EH (cell line): ENCODE measurements at places on chromosomes 6 and 20.

- DNase-seq, result no peak
Observed at GRCh38 chr6:20292905-20293304, 80.6 kb upstream of the MBOAT1 start.

DNA sequence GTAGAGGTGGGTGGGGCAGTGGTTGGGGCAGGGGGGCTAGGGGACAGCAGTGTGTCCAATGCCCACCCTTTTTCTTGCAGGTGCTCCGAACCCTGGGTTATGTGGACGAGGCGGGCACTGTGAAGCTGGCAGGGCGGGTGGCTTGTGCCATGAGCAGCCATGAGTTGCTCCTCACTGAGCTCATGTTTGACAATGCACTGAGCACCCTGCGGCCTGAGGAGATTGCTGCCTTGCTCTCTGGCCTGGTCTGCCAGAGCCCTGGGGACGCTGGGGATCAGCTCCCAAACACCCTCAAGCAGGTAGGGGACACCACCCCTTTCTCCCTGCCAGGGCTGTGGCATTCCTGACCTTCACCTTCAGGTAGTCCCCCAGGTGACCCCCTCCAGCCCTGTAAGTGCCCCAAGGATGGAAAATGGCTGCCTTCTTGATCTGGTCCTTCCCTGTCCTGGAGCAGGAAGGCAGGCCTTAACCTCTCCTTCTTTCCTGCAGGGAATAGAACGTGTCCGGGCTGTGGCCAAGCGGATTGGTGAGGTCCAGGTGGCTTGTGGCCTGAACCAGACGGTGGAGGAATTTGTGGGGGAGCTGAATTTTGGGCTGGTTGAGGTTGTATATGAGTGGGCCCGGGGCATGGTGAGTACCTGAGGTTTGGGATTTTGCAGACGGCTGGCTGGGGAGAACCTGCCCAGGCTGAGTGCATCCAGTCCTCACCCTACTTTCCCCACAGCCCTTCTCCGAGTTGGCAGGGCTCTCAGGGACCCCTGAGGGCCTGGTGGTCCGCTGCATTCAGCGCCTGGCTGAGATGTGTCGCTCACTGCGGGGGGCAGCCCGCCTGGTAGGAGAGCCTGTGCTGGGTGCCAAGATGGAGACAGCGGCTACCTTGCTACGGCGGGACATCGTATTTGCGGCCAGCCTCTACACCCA is 2.9 kb downstream of the DXO start:
- no peak for DNase-seq

DNA sequence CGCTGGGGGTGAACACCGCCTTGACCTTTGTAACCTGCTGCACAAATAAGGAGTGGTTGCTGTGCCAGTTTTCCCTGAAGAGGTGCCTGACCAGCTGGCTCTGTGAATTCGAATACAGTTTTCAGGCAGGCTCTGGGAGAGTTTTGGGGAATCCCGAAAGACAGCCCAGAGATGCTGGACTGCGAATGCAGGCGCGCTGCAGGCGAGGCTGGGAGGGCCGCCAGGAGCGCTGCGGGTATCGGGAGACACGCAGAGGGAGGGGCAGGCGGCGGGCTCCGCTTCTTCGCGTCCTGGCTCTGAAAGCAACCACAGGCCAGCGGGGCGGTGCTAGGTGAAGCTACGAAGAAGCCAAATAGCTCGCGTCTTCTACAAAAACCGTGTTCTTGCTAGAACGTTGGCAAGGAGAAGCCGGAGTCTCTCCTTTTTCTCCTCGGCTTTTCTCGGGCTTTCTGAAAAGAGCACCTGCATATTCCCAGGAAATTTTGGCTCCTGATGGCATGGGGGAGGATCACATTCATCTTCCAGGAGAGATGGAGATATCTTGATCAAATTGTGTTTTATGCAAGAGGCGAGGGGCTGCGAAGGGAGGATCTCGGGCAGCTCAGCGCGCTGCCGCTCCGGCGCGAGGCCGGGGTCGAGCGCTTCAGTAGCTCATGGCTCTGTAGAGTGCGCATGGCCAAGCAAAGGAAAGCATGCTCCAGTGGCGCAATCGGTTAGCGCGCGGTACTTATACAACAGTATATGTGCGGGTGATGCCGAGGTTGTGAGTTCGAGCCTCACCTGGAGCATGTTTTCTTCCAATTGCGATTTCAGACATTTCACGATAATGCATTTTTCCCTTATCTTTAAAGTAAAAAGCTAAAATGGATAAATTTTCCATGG is 158.1 kb upstream of the ZNF184 start:
- DNase-seq, result peak; percentile 28

GRCh38 chr6:43264599-43265145 is 21.4 kb downstream of the TTBK1 start:
- DNase-seq, result no peak

- peak; percentile 54 for DNase-seq
Observed at GRCh38 chr6:35178932-35179832, 34.6 kb upstream of the SCUBE3 start.

- no peak for DNase-seq
Observed at GRCh38 chr6:45163952-45164766, 164.0 kb upstream of the RUNX2 start.

DNA sequence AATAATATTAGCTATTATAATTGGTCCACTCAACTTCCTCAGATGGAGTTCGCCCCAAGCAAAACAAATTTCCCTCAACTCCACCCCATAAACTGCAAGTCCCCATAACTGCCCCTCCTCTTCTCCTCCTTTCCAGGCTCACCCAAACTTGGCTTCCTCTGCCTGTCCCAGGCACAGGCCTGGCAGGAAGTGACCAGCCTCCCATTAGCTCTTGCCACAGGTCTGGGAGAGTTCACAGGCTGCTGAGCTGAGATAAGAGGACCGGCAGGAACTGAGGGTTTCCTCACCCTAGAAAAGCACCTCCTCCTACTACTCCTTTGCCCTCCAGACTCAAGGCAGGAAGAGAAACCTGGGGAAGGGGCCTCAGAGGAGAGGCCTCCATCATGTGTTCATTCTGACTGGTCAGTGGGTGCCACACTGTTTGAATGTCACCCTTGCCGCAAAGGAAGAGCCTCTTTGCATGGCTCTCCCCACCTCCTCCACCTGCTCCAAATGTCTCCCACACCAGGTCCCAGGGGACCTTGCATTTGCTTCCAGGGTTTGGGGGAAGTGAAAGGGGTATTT is 24.5 kb upstream of the SMIM29 start:
- DNase-seq, result peak; percentile 34

- no peak for DNase-seq
Observed at GRCh38 chr20:18698735-18699380, 111.0 kb downstream of the DTD1 start.

GRCh38 chr6:144662812-144663365 is 377.8 kb downstream of the UTRN start:
- DNase-seq, result peak; percentile 20

- no peak for DNase-seq
Observed at GRCh38 chr6:87070741-87071140, 24.2 kb downstream of the CGA start.
